ENCODE measurements at places on chromosomes 13 and 19.
A peak's percentile ranks its signal among the peaks of the same experiment; 100 is the strongest.

DNA sequence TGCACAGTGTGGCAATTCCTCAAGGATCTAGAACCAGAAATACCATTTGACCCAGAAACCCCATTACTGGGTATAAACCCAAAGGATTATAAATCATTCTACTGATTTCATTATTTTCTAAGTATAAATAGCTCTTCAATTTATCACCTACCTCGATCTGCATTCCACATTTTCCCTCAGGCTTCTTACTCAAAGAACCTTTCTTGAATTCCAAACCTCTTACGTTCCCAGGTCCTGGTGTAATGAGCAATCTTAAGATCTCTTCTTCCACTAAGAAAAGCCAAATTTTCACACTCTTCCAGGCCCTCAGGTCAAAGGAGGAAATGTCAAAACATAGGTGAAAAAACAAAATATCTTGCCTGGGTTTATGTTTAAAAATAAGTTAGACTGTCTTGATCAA lies 237.3 kb upstream of the GPC6 start:
- DNase-seq, result no peak

GRCh38 chr19:19873381-19873780 lies 7.7 kb downstream of the ZNF253 start:
- DNase-seq, result no peak

DNA sequence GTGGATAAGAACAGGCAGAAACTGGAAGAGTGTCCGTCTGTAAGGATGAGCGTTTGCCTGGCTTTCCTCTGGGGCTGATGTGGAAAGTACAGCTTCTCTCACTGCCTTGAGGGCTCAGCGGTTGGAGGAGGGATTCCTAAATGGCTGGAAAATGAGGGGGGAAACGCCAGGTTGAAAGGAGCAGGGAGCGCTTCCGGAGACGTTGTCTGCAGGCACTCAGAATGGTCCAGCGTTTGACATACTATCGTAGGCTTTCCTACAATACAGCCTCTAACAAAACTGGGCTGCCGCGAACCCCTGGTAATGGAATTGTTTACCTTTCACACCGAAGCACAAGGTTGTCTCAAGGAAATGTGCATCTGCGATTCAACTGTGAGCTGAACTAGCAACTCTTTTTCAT lies 39.9 kb downstream of the MRPL57 start:
- no peak for DNase-seq

GRCh38 chr13:51380269-51380668 lies 40.8 kb downstream of the SERPINE3 start:
- no peak for DNase-seq

- DNase-seq, result no peak
Observed at GRCh38 chr13:101150998-101151397, 265.3 kb downstream of the NALCN start.

DNA sequence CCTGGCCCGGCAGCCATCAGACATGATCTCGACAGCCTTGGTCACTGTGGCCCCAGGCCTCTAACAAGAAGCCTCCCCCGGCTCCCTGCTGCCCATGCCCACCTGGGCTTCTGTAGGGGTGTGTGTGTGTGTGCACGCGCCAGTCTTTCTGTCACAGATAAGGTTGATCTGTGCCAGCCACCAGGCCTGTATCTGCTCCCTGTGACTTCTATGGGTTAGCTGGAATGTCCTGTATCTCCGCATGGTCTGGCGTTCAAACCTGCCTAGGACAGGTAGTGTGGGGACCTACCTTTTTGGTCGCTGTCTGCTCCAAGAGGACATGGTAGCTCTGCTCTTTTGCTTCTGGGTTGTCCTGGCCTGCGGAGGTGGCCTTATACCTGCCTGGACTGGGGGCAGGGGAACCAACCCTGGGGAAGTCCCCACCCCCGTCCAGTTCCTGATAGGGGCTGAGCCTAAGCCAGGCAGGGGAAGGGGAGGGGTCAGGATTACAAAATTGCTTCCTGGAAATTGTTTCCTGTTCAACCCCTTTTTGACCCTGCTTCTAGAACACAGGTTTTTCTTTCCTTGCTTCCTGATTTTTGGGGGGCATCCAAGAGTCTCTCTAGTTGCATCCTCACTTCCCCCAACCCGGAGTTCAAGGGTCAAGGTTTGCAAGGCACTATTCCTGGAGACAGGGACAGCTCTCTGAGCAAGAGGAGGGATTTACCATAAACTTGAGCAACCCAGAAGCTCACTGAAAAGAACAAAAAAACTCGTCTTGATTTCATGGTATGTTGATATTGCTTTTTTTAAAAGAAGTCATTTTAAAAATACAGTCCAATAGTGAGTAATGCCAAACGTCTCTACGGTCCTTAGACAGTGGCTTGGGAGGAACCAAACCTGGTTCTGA lies at the start of gene LRG1:
LRG1 (minus strand) TSS at position 344 of the 889 bp plus-strand sequence; CDS start at position 321, 23 bp downstream.
- DNase-seq, result no peak

GRCh38 chr19:18300930-18301717 lies 19.7 kb upstream of the JUND start:
- DNase-seq, result no peak

DNA sequence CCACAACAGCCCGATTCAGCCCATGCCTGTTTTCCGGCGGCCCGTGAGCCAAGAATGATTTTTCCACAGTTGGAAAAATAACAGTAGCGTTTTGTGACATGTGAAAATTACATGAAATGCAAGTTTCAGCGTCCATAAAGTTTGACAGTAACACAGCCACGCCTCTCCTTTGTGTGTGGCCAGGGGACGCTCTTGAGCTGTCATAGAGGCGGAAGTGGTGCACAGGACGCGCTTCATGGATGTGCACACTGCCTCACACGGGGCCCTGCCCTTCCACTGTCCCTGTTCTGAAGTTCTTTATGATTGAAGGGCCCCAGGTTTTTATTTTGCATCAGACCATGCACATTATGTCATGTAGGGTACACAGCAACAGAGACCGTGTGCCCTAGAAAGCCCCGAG lies 12.4 kb upstream of the ELAVL1 start:
- no peak for DNase-seq

- DNase-seq, result no peak
Observed at GRCh38 chr19:47350630-47351029, 1.5 kb downstream of the DHX34 start.

DNA sequence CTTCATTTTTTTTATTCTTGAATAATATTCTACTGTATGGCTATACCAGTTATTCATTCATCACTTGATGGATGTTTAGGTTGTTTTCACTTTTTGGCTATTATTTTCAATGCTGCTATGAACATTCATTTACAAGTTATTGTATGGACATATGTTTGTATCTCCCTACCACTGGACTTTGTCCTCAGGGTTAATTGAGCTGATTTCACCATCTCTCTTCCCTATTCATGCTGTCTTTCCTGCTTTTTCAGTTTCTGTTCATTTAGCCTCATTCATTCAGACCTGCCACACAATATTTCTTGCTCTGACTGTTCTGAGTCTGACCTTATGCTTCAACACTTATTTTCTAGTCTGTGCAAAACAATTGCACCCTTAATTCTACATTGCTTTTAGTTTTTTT lies 12.3 kb upstream of the C1QTNF9B start:
- DNase-seq, result no peak

GRCh38 chr13:74715718-74716117 lies 581.5 kb upstream of the KLF12 start:
- peak; percentile 57 for DNase-seq

DNA sequence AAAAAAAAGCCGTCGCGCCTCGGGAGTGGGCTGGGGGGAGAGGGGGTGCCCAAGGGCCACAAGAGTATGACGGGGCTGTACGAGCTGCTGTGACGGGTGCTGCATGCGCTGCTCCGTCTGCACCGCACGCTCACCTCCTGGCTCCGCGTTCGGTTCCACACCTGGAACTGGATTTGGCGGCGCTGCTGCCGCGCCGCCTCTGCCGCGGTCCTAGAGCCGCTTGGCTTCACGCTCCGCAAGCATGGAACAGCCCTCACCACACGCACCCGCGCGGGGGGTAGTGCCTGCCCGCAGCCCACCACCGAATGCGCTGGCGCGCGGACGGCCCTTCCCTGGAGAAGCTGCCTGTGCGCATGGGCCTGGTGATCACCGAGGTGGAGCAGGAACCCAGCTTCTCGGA lies 18.8 kb downstream of the C1QTNF9 start:
- DNase-seq, result no peak

GRCh38 chr13:49464621-49465325 lies 20.7 kb downstream of the SETDB2 start:
- no peak for DNase-seq

DNA sequence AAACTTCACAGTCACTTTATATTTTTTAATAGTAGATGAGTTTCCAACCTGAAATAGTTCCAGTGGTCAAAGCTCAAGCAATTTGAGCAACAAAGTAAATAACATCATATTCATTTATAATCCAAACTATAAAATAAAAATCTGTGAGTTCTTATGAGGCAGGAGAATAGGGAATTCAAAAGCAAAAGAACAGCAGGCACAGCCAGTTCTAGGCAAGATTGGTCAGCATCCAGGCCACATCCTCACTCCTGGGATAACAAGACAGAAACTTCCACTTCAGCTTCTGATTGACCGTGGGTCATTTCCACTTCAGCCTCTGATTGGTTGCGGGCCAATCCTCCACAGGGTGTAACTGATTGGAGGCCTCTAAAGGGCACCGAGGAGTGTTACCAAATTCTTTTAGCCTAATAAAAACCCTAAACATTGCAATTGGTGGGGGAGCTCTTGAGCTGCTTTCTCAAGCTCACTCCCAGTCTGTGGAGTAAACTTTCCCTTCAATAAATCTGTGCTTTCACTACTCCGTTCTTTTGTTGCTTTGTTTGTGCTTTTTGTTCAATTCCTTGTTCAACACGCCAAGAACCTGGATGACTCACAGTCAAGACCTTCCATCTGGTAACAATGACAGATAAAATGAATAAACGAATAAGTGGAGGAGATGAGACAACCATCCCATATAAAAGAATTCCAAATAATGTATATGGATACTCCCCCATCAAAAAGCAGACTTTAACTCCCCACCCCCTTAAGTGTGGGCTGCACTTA lies 42.6 kb upstream of the AMER2 start:
- peak; percentile 14 for DNase-seq

DNA sequence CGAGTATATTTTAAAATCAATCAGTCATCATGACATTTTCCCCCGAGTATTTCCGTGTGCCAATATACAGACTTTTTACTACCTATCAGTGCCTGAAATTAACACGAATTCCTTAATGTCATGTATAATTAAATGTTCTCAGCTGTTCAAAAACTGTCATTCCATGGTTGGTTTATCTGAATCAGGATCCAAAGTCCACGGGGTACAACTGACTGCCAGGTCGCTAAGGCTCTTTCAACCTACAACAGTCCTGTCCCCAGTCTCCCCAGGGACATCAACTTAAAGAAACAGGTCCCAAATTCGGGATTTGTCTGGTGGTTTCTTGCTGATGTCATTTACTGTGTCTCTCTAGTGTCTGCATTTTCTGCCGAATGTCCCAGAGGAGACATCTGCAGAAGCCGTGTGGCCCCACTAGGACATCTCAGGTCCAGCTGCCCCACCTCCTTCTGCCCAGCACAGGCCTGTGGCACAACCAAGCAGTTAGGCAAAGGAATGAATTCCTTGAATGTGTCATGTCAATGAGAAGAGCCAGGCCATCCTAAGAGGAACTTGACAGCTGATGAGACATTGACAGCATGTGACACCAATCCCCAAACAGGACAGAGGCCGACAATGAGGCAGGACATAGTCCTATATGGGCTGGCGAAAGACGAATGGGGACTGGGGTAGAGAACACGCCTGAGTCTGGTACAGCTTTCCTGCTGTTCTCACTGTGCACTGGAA lies 109.5 kb downstream of the STK24 start:
- no peak for DNase-seq

GRCh38 chr19:13051557-13052165 lies 51.0 kb downstream of the LYL1 start:
- DNase-seq, result no peak
